HS-5 (cell line): ENCODE measurements at places on chromosomes 13 and 19.

- no peak for DNase-seq
Measured at GRCh38 chr13:96771486-96772367, 222.5 kb downstream of the OXGR1 start.

DNA sequence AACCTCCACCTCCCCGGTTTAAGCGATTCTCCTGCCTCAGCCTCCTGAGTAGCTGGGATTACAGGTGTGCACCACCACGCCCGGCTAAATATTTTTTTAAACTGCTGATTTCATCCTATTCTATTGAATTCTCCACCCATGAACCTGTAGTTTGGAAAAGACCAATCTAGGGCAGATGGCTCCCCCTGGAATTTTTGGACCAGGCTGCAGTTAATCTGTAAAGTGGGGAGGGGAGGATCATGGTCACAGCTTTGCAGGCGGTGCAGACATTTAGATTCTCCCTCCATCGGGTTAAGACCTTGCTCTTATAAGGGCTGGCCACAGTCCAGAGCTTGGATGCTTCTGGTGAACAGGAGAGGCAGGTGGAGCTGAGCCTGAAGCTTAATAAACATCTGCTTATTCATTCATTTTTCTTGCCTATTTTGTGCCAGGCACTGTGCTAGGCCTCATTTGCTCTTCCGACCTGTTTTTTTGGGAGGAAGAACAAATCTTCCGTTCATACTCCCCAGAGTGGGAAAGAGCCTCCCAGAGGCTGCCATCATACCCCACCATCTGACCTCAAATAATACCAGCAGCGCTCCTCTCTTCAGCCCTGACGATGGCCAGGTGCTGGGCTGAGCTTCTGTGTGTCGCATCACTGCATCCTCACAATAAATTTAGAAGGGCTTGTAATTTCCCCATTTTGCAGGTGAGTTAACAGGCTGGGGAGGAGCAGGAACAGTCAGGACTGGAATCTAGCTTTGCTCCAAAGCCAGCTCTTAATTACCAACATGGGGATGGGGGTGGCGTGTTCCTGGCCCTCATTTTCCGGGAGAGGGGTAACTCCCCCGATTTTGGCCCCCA, 902 bp upstream of the CCDC106 start:
- no peak for DNase-seq

GRCh38 chr19:41264581-41265394, 616 bp downstream of the HNRNPUL1 start:
- no peak for DNase-seq

- DNase-seq: no peak
Measured at GRCh38 chr13:98169331-98169730, 7.7 kb downstream of the RNF113B start.

DNA sequence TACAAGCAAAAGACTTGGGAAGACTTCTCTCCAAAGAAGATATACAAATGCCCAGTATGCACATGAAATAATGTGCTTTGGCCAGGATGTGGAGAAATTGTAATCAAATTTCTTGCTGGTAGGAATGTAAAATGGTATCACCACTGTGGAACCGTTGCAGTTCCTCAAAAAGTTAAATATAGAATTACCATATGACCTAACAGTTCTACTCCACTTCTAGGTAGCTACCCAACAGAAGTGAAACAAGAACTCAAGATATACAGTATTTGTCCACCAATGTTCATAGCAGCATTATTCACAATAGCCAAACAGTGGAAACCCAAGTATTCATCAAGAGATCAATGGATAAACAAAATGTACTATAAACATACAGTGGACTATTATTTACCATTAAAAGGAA, 95.0 kb upstream of the KLF5 start:
- no peak for DNase-seq
